Dorsolateral prefrontal cortex (tissue), 122 donors: ENCODE measurements at places on chromosomes 5 and 9. TPM values are rescaled to one million over a fixed set of nuclear protein-coding genes. Genes with fewer than 3 reads are reported as not detected.

LRRC70 gene
- 4.7 TPM for total RNA-seq

GPR21 gene
- total RNA-seq: 1.7 TPM

SHC3 gene
- 111 TPM for total RNA-seq

OR1J2 gene
- not detected for total RNA-seq

IFNW1 gene
- not detected for total RNA-seq

HMHB1 gene
- not detected for total RNA-seq

PAEP gene
- total RNA-seq: not detected

OMD gene
- total RNA-seq: 1.2 TPM

C5orf52 gene
- total RNA-seq: not detected

DRD1 gene
- total RNA-seq: 7.3 TPM
